ENCODE measurements at places on chromosomes 7 and 10. TPM values are rescaled to one million over a fixed set of nuclear protein-coding genes. Genes with fewer than 3 reads are reported as not detected.
A peak's percentile ranks its signal among the peaks of the same experiment; 100 is the strongest.

DNA sequence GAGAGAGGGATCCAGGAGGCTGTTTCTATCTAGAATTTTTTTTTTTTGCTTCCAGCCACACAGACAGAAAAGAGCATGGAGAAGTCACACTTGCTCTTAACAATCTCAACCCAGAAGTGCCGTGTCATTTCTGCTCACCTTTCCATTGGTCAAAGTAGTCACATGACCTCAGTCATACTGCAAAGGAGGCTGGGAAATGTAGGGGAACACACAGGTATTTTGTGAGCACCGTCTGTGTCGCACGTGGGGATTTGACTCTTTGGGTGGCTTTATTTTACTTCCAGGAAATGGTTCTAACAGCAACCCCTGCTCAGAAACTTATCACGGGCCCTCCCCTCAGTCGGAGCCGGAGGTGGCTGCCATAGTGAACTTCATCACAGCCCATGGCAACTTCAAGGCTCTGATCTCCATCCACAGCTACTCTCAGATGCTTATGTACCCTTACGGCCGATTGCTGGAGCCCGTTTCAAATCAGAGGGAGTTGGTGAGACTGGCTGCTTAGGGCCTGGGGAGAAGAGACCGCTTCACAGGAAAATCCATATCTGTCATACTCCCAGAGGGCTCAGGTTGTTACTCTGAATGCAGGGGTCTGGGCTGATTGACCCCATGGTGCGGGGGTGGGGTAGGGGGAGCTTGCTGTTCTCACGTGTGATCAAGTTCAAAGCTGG lies 13.1 kb upstream of the CPA1 start:
- no peak for DNase-seq

DNA sequence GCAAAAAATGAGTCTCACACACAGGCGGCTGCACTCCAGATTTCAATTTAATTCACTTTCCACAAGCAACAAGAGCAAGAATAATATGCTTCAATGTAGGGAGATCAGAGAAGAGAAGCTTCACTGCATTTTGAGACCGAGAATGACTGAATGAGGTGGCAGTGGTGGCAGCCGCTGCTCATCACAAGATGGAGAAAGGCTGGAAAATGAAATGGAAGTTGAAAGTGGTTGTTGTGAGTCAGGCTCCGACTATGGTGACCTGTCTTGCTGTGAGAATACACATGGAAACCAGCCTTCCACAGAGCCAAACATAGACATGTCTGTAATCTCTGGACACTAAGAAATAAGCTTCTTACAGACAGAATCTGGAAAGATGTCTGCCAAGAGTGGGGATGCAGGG lies 499.6 kb upstream of the LRRN3 start:
- DNase-seq, result no peak

GRCh38 chr10:8312079-8312478 lies 257.6 kb downstream of the GATA3 start:
- no peak for DNase-seq

DNA sequence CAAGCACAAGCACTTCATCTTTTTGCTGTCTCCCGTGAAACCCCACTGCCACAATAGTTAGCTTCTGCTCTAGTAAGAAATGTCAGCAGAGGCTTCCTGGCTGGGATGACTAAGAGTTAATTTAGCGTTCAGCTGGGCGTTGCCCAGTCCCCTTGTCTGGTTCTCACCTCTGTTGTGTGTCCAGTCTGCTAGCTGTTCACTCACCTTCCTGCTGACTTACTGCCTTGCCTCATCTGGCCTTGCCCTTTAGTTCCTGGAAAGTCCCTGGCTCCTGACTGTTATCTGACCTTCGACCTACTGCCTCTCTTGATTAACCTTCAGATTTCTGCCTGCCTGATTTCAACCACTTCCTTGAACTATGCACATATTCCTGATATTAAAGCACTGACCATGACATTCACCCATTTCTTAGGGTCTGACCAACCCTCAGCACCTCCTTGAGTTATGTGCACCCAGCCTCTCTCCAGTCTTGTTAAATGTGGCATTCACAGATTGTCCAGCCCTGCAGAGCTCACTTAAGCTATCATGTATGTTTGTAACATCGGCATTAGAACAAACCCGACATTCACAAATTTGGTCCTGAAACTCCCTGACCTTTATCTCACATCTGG lies 30.3 kb downstream of the C7orf33 start:
- DNase-seq, result peak; percentile 64

Gene GHRHR
- total RNA-seq, result 0.60 TPM

GRCh38 chr10:118537623-118538022 lies 57.8 kb downstream of the PRLHR start:
- DNase-seq, result no peak

GRCh38 chr10:120039046-120039445 lies 146.5 kb downstream of the SEC23IP start:
- no peak for DNase-seq

DNA sequence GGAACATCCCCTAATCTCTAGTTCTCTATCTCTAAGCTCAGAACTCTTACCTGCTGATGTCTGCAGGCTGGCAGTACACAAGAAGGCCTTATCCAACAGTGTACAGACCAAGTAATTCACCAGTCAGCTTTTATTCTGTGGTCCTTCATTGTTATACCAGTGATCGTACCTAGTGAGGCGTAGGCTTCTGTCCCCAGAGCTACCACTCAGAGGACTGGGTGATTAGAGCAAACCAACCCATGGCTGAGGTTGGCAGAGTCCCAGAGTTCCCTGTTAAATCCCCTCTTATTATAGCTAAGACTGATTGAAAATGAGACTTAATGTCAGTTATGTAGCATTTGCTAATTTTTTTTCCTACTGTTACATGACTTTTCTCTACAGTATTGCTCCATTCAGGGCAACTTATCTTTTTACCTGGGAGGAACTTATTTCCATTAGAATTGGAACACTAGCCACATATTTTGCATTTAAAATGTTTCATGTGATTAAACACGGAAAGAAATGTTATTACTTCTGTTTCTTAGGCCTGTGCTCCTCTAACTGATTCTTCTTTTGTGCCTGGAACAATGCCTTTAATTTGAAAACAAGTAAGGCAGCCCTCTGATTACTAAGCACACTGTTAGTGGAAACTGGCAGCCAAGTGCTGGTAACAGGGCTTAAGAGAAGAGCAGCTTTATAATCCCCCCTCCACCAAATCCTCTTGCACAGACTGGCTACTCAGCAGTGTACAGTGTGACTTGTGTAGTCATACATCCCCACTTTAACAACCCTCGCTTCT lies 127.2 kb downstream of the LRRC4 start:
- no peak for DNase-seq

- no peak for DNase-seq
These were observed 147.1 kb downstream of the MLLT10 start for GRCh38 chr10:21681156-21681555.

Gene PTPRE
- 3.6 TPM for total RNA-seq

DNA sequence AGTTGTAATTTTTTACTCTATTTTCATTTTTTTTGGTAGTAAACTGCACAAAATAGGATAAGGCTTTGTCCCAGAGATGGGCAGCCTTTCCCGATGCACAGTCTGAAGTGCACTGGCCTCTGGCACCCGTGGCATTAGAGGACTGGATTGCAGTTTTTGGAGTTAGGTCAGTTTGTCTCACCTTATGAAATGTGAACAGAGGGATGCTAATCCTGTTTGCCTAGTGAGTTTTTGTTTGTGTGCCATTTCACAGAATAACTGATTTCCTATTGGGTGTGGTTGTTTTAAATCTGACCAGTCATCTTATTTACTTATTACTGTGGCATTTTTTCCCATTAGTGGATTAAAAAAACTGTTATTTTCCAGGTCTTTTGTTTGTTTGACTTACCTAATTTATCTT lies 109.5 kb upstream of the GATA3 start:
- no peak for DNase-seq

DNA sequence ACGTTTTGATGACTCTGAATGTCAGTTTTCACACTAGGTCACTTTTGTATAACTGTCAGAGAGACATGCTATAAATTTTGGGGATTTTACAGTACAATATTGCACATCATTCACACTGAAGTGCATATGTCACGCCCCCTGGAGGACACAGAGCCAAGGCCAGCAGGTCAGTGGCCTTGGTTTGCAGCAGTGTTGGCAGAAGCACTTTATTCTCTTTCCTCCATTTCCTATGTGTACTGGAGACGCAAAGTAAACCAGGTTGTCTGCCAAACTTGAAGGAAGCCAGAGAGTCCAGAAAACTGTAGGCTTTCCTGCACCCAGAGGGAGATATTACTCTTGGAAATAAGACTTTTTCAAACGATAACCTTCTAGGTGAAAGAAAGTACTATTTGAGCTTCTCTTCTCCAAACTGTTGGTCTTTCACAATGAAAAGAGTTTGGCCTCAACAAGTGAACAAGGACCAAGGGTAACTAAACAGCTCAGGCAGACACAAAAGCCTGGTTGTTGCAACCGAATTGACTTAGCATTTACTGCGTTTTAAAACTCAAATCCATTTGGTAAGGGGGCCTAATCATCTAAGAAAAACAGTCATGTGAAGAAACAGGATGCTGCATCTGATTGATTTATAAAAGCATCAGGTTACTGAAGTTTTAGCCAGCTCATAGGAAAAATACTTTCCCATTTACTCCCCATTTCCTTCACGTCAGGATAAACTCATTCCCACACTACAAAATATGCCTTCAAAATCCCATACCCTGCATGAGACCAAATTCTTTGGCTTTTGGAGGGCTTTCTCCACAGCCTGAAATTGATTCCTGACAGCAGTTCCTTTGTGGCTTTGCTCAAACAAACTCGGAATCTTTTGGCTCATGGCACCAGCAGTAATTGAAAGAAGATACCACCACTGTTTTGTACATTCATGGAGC lies 83.0 kb upstream of the SEC61G start:
- peak; percentile 81 for DNase-seq

- no peak for DNase-seq
These were observed 2.4 kb downstream of the ZNF467 start for GRCh38 chr7:149770728-149771636.

Gene AASS
- total RNA-seq, result 23.6 TPM

DNA sequence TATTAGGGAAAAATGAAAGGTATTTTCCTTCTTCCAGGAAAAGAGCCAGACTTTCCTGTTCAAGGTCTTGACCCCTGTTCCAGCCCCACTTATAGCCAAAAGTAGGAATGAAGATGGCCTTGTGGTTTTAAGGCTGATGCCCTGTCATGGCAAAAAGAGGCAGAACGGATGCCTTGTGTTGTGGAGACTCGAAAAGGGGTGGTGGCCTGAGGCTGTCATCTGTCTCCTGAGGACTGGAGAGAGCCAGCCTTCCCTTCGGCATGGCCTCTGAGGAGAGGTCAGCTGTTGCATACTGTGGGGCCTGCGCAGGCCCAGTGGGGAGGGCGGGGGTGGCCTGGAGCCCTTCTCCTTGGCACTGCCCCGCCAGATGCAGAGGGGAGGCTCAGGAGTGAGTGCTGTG lies 166.0 kb upstream of the EEPD1 start:
- DNase-seq, result no peak

GRCh38 chr10:81157681-81158080 lies 620.0 kb downstream of the SH2D4B start:
- DNase-seq, result no peak

Gene BLNK
- total RNA-seq, result 47.7 TPM

Gene CAV2
- 44.3 TPM for total RNA-seq

DNA sequence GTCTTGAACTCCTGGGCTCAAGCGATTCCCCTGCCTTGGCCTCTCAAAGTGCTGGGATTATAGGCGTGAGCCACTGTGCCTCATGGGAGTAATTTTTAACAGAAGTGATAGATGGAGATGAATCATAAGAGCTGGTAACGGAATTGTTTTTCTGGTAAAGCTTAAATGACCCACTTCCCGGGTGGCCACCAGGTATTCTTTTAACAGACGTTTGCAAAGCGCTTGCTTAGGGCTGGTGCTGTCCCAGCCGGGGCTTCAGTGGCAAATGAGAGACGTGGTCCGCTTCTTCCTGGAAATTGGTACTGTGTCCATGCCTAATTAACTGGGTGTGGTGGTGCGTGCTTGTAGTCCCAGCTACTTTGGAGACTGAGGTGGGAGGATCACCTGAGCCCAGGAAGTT lies 23.5 kb downstream of the CAMK1D start:
- DNase-seq, result no peak

- DNase-seq, result no peak
These were observed 77.4 kb downstream of the CUL2 start for GRCh38 chr10:35012781-35013180.

DNA sequence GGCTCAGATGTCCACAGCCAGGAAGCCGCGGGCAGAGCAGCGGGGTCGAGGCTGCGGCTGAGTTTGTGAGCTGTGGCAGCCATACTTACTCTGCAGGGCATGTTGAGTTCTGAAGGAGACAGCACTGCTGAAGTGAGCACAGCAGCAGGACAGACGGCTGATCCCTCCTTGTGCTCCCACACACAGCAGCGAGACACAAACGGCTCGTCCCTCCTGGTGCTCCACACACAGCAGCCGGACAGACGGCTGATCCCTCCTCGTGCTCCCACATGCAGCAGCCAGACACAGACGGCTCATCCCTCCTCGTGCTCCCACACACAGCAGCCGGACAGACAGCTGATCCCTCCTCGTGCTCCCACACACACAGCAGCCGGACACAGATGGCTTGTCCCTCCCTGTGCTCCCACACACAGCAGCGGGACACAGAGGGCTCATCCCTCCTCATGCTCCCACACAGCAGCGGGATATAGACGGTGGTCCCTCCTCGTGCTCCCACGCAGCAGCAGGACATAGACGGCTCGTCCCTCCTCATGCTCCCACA lies 305.1 kb downstream of the PTPRN2 start:
- DNase-seq, result no peak

GRCh38 chr7:113198226-113198625 lies 79.9 kb upstream of the SMIM30 start:
- no peak for DNase-seq

Measured in right lobe of liver (tissue), 6 donors.